Tibial nerve (tissue), 4 donors: ENCODE measurements at places on chromosomes 3 and 15. TPM values are rescaled to one million over a fixed set of nuclear protein-coding genes. Genes with fewer than 3 reads are reported as not detected.

CD86 gene
- total RNA-seq, result 10.9 TPM

POLR2M gene
- total RNA-seq, result 643 TPM

KCNMB3 gene
- total RNA-seq, result 2.0 TPM

DNA sequence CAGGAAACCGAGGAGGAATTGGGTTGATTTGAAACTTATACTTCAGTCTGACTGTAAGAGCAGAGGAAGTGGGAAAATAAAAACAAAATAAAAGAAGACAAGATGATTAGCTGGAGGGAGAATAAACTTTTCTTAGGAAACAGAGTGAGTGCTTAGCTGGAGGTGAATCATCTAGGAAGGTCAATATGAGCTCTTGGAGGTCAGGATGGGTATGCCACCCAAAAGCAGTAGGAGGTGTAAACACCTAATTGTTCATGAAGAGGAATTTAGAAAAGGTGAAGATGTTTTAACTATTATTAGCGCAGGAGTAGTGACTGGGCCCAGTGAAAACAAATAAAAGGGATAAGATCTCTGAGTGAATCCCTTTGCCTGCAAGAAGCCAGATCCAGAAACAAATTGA is 39.9 kb upstream of the ARL14 start:
- DNase-seq, result no peak

DNA sequence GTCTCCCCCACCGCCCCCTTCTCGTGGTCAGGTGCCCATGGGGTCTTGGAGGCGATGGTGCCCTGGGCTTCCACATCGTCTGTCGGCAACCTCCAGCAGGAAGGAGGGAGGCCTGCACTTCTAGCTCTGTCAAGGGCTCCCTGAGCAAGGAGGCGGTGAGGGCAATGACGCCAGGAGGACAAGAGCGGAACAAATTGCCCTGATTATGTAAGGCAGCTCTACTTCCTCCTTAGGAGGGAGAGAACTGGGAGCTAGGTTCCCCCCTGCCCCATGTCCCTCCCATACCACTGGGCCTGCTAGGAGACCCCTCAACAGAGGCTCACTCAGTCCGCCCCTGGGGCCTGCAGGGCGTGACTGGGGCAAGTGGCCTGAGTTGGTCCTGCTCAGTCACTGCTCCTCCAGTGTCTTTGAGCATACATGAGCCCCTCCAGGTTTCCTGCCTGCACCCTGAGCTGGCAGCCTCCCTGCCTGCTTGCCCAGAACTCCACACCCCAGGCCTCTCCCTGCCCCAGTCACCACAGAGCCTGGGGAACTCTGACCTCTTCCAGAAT is 56.1 kb downstream of the CACNA2D2 start:
- DNase-seq, result no peak

GRCh38 chr3:194900854-194901522 is 215.3 kb downstream of the FAM43A start:
- no peak for DNase-seq

- DNase-seq, result peak; percentile 48
Observed at GRCh38 chr3:49132437-49133225, at the start of gene LAMB2. TSS of gene LAMB2 (minus strand) at chr3:49133050. CDS start at chr3:49132867, 183 bp downstream.

DNA sequence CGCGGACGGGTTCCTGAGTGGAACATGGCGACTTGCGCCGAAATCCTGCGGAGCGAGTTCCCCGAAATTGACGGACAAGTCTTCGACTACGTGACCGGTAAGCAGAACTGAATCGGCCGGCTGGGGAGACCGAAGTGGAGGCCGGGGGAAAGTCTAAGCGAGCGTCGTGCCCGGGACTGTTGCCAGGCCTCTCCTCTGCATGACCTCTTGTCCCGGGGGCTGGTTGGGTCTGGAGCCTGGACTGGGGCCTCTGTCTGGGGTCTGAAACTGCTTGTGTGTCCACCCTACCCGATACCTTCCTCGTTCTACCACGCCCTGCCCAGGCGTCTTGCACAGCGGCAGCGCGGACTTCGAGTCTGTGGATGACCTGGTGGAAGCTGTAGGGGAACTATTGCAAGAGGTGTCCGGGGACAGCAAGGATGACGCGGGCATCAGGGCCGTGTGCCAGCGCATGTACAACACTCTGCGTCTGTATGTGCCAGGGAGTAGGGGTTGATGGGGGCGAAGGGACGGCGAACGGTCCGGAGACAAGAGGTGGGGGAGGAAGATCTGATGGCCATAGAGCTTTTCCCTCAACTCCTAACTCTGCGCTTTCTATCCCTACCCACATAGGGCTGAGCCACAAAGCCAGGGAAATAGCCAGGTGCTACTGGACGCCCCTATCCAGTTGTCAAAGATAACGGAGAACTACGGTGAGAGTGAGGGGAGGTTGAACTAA is at the start of gene ABCF3:
Gene ABCF3 (plus strand): TSS at position 16 of the 718 bp plus-strand sequence. CDS start 9 bp downstream, at position 25.
- no peak for DNase-seq

GRCh38 chr15:62835762-62836161 is 206.8 kb upstream of the TPM1 start:
- DNase-seq, result no peak

DNA sequence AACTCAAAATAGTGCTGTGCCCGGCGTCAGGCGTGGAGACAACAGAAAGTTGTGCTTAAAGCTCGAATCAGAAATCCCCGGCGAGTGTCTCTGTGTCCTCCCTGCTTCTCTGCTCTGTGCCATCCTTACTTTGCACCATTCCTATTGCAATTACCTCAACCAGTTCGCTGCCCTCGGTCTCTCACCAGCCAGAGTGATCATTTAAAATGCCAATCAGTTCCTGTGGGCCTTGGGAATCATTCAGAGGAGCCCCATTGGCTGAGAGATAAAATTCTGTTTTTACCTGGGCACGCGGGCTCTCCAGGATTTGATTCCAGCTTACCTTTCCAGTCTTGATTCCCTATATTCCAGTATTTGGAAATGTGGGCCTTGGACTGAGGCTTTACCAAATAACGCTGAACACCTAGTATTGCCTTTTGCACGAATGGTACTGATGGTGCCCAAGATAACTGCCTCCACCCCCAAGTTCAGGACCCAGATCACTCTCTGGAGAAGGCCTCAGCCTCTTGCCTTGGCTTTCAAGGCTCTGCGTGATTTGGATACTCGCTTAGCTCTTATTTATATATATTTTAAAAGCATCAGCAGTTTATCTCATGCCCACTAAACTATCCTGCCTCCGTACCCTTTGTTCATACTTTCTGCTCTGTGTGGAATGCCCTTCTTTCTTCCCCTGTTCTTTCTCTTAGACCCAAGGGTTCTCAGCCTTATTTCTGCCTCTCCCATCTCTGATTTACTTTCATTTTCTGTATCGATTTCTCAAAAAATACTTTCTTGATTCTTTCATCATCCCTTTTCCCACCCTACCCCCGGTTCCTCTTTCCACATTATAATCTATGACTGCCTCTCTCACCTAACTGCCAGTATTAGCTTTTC is 863 bp downstream of the PSMA4 start:
- DNase-seq, result no peak

GRCh38 chr3:134677987-134678308 is 27.1 kb upstream of the KY start:
- DNase-seq, result no peak

DNA sequence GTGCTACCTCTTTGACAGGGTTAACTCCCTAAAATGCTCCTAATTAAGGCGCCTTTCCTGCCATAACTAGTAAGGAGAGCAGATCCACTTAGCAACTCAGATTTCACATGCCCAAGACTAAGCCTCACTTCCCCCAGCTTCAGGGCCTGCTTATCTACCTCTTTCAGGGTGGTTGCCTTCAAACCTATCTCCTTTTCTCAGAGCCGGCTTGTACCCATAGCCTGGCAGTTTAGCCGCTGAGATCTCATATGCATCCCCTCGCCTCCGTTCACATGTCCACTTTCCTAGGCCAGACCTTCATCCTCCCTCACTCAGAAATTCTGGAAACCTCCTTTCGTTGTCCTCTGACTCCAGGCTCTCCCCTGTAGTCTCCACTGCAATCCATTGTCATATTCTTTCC is 1.0 kb upstream of the FSTL1 start:
- no peak for DNase-seq

DNA sequence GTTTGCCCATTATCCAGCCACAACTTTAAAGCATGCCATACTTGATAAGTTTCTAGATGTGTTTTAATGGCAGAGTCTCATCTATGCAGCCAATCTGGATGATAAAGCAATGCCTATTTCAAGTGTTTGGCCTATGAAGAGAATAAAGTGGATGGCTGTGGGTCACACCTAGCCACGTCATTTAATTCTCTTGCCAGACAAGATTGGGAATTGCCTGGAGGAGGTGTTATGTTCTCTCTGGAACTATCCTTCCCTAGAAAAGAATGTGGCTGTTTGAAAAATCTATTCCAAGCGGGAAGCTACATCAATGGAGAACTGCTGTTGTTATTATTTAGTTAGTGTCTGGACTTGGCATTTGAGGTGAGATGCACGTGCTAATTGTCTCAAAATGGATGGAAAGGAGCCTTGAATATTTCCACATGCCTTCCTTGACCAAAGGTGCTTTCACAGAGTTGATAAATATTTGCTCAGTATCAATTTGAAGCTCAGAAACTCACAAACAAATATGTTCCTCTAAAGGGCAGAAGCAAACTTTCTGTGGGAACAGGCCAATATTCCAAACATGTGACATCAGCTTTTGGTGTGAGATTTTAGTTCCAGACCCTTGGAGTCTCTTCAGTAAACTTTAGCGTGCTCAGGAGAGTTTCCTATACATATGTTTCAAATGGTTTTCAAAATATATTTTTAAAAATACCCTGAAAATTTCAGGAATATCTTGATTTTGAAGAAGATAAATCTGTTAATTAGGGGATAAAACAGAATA is 510.6 kb upstream of the SGO1 start:
- no peak for DNase-seq

- no peak for DNase-seq
Observed at GRCh38 chr3:143884861-143885260, 36.6 kb upstream of the SLC9A9 start.
